ENCODE measurements at places on chromosomes 6 and 20.

GRCh38 chr6:64683682-64684081 lies 1023.3 kb downstream of the EYS start:
- no peak for DNase-seq

DNA sequence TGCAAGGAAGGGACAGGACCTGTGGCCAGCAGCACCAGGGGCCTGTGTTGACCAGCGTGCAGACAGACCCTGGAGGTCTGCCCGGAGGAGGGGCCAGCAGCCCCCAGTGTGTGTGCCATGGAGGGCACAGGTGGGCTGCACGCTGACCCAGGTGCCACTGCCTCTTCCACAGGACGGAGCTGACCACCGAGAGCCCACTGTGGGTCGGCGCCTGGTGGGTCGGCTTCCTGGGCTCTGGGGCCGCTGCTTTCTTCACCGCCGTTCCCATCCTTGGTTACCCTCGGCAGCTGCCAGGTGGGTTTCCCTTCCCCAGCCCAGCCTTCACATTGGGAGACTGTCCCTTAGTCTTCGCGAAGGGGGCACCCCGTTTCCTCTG lies 17.9 kb downstream of the SLCO4A1 start:
- no peak for DNase-seq

GRCh38 chr20:9831032-9831431 lies 7.8 kb downstream of the PAK5 start:
- DNase-seq = no peak

DNA sequence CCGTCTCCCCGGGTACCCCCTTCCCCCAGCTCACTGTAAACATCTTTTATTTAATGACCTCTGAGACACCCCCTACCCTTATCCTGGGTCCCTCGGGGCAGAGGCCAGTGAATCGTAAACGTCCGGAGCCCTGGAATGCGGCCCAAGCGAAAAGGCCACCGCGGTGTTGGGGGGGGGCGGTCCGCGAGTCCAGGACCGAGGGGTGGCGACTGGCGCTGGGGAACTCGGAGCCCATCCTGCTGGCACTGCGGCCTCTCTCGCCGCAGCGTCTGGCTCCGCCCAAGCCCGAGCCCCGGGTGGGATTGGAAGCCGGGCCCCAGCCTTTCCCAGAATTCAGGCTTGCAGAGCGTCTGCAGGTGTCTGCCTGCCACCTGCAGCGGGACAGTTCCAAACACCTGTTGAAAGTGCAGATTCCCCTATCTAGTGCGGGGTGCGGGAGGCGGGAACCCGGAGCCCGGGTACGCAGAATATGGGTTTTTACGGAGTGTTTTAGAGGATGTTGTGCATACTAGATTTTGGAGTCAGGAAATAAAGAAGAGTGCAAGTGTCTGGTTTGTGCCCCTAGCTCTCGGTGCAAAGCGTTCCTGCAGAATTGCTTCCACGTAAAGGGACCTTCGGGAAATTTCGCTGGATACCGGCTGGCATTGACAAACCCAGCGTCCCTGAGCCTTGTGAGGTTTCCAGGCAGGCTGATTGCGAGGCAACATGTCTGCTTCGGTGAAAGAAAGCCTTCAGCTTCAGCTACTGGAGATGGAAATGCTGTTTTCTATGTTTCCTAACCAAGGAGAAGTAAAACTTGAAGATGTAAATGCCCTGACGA lies 800 bp downstream of the RWDD2A start:
- DNase-seq = peak; percentile 4

- DNase-seq = no peak
Measured at GRCh38 chr20:57810511-57811373, 100.9 kb upstream of the PMEPA1 start.

GRCh38 chr6:112209131-112209530 lies 45.2 kb downstream of the LAMA4 start:
- no peak for DNase-seq

- DNase-seq = no peak
Measured at GRCh38 chr6:111445861-111446267, 37.2 kb downstream of the REV3L start.

DNA sequence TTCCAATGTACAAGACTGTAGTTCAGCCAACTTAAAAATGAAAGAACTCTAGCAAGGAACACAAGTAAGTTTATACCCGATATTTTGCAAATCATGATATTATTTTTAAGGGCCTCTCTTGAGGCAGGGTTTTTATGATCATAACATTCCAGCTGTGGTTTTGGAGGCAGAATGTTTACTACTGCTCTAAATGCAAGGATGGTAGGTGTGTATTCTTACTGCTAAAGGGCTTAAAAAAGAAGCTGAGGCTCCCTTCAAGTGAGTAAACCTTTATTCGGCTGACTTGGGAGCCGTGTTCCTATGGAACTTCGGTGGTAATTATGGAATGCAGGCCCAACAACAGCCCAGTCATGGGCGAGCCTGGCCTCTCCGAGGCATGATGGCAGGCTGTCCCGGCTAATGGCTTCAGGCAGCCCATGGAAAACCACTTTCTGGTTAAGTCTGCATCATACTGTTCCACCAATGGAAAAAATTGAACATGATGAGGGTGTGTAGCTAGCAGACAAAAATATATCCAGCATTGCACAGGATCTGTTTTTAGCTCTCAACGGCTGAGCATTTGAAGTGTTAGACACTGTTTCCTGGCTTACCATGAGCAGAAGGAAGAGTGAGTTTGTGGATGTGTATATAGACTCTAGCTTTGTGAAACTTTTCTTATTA lies 111.5 kb downstream of the TIAM2 start:
- DNase-seq = no peak

DNA sequence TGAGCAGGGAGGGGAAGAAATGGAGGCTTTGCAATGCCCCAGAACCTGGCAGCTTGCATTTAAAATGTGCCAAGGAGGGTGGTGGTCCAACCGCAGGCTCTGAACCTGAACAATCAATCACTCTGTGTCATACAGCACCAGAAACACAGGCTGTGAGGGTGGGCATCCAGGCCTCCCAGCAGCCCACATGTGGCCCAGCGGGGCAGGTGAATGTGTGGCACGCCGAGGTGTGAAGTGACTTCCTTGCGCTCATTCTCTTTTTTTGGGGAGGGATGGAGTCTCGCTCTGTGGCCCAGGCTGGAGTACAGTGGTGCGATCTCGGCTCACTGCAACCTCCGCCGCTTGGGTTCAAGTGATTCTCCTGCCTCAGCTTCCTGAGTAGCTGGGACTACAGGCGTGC lies 80.5 kb downstream of the GINS1 start:
- no peak for DNase-seq

DNA sequence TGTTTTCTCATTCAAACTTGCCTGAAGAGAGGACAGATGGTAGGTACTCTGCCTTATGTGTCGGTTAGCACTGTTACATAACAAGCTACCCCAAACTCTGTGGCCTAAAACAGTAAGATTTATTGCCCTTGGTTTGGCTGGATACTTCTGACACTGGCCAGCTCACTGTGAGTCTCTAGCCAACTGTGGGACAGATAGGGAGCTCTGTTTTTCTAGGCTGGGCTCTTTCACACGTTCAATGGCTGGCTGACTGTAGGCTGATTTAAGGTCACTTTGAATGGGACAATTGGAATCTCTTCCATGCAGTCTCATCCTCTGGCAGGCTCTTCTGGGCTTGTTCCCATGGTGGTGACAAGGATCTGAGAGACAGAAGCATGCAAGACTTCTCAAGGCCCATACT lies 39.4 kb upstream of the JAG1 start:
- no peak for DNase-seq

DNA sequence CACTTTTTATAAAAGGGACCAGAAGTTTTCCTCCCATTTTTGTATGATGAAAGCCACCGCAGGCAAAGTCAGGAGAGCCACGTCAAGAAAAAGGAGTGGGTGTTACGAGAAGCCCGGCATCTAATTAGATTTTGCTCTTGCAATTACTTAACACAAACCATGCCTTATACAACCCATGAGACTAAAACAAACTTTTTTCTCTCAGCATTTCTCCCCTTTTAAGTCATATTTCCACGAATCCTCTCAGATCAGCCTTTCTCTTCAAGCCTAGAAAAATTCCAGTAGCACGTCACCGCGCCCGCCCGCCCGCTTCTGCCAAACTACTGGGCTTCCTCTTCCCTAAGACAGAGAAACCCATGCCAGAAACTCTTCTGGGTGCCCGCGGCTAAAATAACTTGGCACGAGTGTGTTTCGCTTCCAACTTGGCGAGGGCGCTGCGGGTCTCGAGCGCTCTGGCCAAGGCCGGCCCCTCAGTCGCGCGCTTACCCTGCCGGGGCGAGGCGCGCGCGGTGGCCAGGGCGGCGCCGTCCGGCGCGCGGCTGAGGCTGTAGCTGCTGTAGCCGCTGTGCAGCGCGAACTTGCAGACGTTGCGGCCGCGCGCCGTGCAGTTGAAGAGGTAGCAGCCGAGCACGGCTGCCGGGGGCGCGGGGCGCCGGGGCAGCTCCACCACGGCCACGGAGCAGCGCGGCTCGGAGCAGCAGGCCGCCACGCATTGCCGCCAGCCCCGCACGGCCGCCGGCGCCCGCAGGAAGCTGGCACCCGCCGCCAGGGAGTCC lies 1.0 kb downstream of the LRP11 start:
- peak; percentile 30 for DNase-seq

DNA sequence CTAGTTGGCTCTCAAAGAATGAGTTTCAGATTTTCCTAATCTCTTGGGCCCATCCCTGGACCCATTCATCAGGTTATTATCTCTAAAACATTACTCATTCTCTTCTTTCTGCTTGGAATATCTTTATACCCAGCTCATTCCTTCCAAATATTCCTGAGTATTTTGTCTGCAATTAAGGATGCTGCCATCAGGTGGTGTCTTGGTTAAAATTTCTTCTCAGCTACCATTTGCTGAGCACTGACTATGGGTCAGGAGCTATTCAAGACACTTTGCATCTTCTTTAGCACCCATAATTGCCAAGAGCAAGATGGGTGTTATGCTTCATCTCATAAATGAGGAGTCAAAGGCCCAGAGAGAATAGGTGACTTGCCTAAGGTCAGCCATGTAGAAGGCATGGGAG lies 8.4 kb downstream of the SUN5 start:
- DNase-seq = no peak

- DNase-seq = no peak
Measured at GRCh38 chr6:105193647-105194046, 13.8 kb upstream of the POPDC3 start.

DNA sequence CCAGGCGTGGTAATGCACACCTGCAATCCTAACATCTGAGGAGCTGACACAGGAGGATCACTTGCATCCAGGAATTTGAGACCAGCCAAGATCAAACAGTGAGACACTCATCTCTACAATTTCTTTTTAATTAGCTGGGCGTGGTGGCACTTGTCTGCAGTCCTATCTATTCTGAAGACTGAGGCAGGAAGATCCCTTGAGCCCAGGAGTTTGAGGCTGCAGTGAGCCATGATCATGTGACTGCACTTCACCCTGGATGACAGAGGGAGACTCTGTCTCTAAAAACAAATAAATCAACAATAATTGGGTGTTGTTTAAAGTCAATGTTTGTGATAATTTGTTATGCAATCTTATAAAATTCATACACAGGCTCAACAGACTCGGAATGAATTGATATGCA lies 18.0 kb upstream of the HLA-A start:
- DNase-seq = no peak

DNA sequence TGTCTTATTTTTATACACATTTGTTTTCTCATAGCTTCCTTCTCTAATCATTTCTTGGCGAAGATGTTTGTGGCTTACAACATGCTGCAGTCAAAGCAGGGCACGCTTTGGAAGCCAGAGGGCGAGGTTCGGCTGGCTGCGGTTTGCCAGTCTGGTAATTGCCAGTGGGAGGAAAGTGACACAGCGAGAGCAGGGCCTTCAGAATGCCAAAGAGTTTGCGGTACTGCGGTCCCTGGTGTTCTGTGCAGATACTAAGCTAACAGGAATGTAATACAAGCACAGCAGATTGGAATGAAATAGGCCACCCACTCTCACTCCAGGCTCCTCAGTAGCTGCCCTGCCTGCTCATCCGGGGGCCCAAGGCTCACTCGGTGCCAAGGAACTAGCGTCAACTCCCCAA lies 58.7 kb upstream of the TGM3 start:
- DNase-seq = no peak

GRCh38 chr20:58740356-58741308 lies 48.0 kb downstream of the NPEPL1 start:
- DNase-seq = no peak

DNA sequence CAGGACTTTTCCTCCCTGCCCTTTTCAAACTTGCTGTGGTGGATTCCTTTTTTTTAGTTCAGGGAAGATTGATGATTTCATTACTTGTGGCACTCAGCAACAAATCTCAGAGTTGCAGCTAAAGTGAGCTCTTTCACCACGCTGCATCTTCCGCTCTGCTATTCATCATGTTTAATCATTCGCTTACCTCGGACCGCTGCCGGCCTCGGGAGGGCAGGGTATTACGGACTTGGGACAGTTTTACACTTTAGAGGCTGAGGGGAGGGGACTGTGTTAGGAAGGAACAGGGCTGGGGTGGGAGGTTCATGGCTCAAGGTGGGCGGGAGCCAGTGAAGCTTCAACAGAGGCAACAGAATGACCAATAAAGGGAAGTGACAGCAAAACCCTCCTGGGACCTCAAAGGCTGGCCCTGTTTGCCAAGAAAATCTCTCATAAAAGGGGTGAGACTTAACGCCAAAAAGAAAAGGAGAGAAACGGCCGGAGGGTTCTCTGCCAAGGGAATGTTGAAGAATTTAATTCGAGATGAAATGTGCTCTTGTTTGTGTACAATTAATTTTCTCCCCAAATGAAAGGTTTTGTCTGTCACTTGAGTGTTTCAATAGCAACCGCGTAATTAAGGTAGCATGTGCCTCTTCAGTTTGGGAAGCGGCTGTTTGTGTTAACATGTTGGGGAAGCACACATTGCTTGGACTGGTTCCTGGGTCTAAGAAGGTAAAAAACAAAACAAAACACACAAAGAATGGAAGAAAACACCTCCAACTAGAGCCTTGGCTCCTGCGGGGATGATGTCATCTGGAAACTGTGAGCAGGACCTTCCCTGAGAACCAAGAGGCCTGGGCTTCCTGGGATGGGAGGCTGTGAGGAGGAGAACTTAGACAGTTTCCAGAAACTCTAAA lies 72.5 kb upstream of the SULF2 start:
- DNase-seq = no peak

DNA sequence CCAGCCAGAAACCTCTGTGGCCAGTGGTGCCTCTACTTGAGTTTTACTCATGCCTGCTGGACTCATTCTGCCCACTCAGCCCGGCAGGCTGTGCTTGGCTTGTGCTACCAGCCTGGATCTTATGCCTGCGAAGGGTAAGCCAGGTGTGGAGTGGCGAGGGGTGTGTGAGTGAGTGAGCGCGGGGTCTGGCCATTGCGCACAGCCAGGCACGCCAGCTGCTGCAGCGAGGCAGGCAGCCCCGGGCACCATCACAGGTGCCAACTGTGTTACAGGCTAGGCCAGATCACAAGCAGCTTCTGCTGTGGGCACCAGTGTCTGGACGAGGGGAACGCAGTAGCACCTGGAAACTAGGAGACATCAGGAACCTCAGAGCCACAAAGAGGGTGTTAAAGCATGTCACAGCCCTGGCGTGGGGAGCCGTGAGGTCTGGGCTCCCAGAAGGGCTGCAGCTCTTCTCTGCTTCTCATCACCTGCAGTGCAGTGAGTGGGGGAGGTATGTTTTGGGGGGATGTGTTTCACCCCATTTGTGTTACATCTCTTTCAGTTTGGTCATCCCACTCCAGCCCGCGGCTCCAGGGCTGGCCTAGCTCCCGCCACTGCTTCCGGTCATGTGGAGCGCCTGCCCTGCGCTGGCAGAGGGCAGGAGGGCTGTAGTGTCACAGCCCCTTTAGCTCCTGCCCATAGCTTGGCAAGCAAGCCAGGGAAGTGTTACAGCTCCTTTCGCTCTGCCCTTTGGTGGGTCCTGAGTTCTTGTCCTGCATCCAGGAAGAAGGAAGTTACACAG lies 379.7 kb upstream of the IMPG1 start:
- no peak for DNase-seq

Measured in activated CD4-positive, alpha-beta T cell treated with anti-CD3 and anti-CD28 coated beads for 24 hours (primary cell).